ENCODE measurements at places on chromosomes 13 and 19. TPM values are rescaled to one million over a fixed set of nuclear protein-coding genes. Genes with fewer than 3 reads are reported as not detected.

DNA sequence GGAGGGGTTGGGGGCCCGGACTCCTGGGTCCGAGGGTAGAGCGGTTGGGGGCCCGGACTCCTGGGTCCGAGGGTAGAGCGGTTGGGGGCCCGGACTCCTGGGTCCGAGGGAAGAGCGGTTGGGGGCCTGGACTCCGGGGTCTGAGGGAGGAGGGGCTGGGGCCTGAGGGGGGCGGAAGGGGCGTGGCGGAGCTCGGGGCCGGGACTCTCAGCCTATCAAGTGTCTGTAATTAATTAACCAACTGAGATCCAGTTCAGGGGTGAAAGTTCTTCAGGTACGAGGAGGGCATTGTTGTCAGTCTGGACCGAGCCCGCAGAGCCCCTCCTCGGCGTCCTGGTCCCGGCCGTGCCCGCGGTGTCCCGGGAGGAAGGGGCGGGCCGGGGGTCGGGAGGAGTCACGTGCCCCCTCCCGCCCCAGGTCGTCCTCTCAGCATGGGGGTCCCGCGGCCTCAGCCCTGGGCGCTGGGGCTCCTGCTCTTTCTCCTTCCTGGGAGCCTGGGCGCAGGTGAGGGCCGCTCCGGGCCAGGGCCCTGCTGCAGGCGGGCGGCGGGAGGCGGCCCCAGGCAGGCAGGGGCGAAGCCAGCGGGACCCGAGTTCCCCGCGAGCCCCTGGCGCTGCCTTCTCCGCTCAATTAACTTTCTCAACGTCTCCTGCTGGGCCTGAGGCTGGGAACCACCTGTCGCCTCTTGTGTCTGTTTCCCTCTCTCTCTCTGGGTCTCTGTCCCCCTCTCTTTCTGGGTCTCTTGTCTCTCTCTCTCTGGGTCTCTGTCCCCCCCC is 697 bp downstream of the FCGRT start:
- peak; percentile 89 for DNase-seq

DNA sequence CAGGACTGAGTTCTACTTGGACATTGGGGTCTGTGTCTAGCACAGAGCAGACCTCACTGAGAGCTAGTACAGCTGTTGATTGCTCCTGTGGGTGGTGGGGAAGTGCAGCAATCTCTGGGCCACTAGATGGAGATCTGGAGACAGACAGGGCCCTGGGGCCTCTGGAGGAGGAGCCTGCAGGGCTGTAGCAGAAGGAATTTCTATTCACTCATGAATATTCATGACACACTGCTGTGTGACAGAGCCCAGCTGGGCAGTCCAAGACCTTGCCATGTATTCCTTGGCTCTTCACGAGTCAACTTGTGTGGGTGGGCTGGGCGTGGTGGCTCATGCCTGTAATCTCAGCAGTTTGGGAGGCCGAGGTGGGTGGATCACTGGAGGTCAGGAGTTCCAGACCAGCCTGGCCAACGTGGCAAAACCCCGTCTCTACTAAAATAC is 37.5 kb downstream of the SUGP2 start:
- DNase-seq = peak; percentile 84

Gene RNF17
- total RNA-seq = not detected

GRCh38 chr19:55099557-55100506 is 17.6 kb downstream of the PPP1R12C start:
- no peak for DNase-seq

DNA sequence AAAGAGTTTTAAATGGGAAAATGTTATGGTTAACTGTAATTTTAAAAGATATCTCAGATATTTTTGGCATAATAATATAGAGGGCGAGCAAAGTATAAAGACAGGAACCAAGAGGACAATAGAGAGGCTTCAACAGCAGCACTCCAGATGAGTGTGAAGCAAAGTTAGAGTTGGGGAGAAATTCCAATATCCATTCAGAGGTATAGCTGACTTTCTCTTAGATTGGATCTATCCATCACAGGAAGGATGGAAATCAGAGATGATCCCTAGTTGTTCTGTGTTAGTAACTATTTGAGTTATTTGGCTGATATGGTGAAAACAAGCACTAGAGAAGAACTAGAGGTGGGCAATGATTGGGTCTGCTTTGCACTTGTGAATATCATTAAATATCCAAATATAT is 786.0 kb upstream of the KLHL1 start:
- no peak for DNase-seq

DNA sequence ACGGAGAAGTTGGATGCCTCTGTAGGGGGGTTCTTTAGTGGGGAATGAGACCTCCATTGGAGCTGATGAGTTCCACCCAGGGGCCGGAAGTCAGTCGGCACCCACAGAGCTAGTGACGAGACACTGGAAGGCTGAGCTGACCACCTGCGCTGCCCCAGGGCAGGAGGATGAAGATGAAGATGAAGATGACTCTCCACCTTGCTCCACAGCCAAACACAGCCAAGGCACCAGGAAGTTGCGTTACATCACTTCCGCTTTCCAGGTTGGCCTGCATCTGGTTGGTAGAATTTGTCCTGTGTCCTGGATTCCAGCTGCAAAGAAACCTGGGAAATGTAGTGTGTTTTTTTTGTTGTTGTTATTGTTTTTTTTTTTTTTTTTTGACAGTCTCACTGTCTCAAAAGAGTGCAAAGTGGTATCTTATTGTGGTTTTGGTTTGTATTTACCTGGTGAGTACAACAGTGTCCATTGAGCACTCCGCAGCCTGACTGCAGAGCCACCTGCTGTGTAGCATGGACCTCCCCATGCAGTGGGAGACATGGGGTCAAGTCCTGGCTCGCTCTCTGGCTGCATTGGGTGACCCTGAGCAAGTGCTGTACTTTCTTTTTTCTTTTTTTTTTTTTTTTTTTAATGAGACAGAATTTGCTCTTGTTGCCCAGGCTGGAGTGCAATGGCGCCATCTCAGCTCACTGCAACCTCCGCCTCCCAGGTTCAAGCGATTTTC is 1.9 kb downstream of the TBC1D17 start:
- DNase-seq = no peak

DNA sequence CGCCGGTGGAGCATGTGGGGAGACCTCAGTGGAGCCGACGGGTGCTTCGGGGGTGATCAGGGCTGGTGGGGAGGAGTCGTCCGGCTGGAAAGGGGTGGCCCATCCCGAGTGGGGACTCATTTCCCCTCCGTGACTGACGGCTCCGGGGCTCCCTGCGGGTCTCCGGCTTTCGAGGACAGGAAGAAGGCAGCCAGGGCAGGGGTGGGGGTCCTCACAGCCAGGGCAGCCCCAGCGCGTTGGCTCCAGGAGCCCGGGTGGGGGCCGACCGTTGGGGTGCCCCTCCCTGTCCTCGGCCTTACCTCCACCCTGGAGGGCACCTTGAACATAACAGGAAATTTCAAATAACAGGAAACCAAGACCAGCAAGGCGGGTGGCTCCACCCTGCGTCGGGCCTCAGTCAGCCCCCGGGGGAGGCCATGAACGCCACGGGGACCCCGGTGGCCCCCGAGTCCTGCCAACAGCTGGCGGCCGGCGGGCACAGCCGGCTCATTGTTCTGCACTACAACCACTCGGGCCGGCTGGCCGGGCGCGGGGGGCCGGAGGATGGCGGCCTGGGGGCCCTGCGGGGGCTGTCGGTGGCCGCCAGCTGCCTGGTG is at the start of gene S1PR4:
TSS of gene S1PR4 (plus strand) at position 393 of the 596 bp plus-strand sequence. CDS start at position 417, 24 bp downstream.
- DNase-seq = peak; percentile 83

- DNase-seq = no peak
Measured at GRCh38 chr13:52652980-52653303, 306 bp downstream of the SUGT1 start.
